Natural killer cell (primary cell): ENCODE measurements at places on chromosomes 12 and 14.

GRCh38 chr14:54219261-54220070 lies 177.3 kb upstream of the CDKN3 start:
- no peak for DNase-seq

GRCh38 chr12:111840807-111841206 lies 1.2 kb upstream of the MAPKAPK5 start:
- no peak for DNase-seq

DNA sequence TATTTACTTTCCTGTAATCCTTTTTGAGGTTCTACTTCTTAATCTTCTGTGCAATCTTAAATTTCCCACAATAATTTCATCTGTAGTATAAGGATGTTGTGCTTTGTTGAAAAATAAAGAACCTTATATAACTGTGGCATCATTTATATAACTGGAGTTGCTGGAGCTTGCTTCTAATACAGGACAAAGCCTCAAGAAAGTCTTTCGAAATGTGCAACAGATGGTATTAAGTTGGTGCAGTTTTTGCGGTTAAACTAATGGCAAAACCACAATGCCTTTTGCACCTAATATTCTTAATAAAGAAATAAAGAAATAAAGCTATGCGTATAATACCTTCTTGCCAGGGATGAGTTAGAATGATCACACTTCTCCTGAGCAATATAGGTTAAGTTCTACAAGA lies 180.0 kb downstream of the KITLG start:
- no peak for DNase-seq

- DNase-seq = peak; percentile 65
Measured at GRCh38 chr14:70871863-70872677, 35.2 kb upstream of the PCNX1 start.

GRCh38 chr14:70881549-70882177 lies 25.6 kb upstream of the PCNX1 start:
- no peak for DNase-seq

GRCh38 chr14:30756594-30756993 lies 117.8 kb upstream of the COCH start:
- DNase-seq = no peak

GRCh38 chr14:69870613-69871012 lies 8.6 kb upstream of the SMOC1 start:
- DNase-seq = no peak

DNA sequence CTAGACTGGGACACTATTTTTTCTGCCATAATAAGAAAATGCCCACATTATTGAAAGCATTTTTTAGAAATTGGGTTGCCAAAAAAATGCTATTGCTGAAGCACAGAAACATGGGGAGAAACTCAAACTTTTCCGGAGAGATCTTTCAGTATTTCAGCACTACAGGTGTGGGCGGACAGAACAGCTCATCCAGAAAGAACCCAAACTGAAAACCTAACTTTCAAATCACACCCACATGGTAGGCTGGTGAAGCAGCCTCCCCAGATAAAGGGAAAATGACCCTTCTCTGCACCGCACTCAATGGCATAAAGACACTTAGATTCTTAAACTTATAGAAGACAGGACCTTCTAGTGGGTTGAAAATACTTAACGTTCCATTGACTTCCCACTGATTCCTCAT lies 62.3 kb upstream of the TMPO start:
- DNase-seq = no peak

DNA sequence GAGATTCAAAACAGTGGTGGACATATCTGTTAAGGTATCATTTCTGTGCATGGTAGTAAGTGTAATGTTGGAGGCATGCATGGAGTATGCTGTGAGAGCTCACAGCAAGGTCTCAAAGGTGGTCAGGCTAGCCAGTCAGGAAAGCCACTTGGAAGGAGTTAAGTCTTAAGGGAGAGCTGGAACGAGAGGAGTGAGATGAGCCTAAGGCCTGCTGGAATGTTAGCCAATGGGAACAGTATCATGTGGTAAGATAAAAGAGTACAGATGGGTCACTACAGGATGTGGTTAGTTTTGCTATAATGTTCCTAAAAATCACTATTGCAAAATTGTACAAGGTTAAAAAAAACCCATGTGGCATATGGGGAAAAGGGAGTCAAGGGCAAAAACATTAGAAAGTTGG lies 311.7 kb upstream of the E2F7 start:
- no peak for DNase-seq

- no peak for DNase-seq
Measured at GRCh38 chr12:54479421-54479820, 6.0 kb upstream of the GTSF1 start.

DNA sequence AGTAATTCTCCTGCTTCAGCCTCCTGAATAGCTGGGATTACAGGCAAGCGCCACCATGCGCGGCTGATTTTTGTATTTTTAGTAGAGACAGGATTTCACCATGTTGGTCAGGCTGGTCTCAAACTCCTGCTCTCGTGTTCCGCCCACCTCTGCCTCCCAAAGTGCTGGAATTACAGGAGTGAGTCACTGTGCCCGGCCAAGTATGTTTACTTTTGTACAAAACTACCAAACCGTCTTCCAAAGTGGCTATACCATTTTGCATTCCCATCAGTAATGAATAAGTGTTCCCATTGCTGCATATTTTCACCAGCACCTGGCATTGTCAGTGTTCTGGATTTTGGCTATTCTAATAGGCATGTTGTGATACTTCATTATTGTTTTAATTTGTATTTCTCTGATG lies 8.4 kb upstream of the KRT6A start:
- DNase-seq = no peak

GRCh38 chr12:58313091-58313855 lies 371.9 kb downstream of the ATP23 start:
- DNase-seq = no peak

DNA sequence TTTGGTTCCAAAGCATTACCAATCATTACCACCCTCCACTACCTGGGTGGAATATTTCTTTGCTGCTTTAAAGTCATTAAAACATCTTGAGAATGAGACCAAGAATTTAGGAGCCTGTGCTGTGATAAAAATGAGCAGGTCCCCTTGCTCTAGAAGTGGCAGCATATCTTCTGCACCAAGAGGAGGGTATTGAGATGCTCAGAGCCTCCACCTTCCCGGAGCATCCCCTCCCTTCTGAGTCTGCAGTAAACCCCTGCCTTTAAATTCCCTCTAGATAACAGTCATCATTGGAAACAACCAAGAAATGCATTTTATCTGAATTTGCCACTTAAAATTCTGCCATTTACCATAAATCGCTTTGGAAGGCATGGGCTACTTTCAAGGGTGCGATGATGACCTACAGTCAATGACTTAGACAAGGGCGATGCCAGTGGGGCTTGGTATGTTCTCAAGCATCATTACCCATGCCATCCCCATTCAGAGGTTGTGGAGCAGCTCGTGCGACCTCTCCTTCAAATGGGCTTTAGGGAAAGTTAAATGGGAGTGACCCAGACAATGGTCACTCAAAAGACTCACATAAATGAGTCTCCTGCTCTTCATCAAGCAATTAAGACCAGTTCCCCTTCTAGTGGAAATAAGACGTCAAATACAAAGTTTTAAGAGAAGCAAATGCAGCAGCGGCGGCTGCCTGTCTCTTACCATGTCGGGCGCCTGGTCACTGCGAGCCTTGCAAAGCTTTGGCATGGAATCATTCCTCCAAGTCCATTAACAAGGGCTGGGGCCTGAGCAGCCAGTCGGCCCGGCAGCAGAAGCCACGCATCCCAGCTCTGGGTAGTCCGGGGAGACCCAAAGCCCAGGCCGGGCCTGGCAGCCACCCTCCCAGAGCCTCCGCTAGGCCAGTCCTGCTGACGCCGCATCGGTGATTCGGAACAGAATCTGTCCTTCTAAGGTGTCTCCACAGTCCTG lies 334.5 kb downstream of the TMEM121 start:
- DNase-seq = no peak

GRCh38 chr14:27886256-27886655 lies 880.3 kb upstream of the FOXG1 start:
- no peak for DNase-seq

GRCh38 chr12:22409377-22410164 lies 75.1 kb upstream of the ST8SIA1 start:
- peak; percentile 43 for DNase-seq

- DNase-seq = no peak
Measured at GRCh38 chr12:111384596-111384995, 15.7 kb upstream of the PHETA1 start.
